NCI-H748 treated with DMSO at 0.1 percent for 48 hours (cell line): ENCODE measurements at places on chromosomes 2 and 18.

DNA sequence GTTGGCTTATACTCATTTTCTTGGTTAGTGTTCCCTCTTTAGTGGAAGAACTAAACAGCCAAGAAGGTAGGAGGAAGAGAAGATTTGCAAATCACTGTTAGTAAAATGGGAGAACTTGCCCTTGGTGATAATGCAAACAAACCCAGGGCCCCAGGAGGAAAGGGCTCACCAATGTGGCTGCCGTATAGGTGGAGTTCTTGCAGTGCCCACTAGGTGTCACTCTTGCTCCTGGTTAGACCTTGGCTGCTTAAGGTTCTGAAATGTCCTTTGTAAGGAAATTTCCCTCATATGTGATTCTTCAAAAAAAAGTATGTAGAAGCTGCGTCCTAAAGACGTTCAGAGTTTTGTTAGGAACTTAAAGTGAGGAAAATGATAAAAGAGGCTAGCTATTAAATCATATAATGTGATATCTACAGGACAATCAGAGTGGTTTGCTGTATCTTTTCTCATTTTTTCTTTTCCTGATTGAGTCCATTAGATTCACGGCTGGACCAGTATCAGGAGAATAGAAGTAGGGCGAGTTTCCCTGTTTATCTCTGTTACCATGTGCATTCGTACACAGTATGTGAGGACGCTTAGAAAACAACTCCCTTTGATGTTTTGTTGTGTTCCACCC, 48.6 kb downstream of the RPIA start:
- DNase-seq = peak; percentile 40

- no peak for DNase-seq
Observed at GRCh38 chr2:71798266-71799012, 345.1 kb downstream of the DYSF start.

DNA sequence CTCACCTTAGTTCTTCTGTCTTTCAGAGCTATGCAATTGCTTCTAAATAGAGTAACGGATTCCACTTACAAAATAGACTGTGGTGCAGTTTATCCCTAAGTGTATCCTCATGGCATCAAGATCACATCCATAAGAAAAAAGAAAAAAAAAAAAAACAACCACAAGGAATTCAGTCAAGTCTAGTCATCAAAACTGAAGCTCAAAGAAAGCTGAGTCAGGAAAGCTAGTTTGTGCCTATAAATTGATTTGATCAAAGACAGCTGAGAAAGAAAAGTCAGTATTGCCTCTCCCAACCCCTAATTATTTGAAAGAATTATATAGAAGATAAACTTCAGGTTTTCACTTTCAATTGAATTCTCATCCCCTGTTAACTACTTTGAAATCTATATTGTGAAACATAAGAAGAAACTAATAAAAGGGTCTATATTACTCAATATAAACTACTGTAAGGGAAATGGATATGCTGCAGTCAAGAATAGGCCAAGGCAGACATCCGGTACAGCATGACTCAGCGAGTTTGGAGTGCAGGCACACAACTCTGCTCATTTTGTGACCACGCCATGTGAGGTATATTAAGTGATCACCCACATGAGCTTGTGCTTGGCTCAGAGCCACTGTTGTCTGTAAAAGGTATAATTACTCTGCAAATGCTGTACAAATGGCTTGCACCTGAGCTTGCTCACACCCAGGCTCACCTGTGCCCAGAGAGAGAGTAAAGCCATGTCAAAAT, 568.1 kb upstream of the CRIM1 start:
- DNase-seq = no peak

- DNase-seq = peak; percentile 47
Observed at GRCh38 chr2:7994397-7994951, 687.4 kb upstream of the ID2 start.

DNA sequence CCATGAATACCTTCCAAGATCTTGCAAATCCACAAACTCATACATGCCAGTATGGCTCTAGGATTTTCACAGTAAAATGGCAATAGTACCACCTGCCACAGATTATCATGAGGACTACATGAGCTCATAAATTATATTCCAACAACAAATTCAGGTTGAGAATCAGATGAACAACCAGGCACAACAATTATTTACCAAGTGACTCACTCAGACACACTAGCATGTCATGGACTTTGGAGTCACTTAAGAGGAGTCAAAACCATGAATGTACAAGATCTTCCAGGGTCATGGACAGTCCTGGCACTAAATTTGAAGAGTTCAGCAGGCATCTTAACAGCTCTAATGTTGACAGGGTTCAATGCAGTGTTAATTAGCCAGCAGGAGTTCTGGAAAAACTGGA, 34.4 kb upstream of the BZW1 start:
- no peak for DNase-seq

DNA sequence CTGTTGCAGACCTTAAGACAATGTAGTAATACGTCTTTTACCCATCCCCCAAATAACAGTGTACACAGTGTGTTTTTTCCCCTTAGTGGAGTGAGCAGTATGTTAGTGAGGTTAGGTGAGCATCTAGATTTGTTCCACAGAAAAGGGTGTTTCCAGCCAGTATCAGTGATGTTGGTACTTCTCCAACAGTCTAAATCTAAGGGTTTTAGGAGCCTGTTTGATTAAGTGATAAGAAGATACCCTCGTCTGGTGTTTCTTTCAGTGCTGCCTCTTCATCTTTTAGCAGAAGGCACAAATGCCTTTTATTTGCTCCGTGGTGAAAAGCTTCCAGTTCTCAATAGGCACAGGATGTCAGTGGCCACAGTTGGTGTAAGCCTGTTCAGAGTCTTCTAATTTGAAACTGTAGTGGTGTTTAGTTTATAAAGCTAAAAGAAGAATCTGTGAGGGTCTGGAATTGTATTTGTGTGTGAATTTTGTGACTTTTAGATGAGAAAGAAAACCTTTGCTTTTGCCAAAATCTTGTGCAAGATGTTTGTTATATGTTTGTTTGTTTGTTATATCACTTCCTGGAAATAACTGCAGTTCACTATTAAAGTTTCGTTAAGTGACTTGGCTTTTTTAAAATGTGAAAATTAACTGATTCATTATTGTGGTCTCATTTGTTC, 71.2 kb downstream of the MAP4K4 start:
- DNase-seq = no peak

DNA sequence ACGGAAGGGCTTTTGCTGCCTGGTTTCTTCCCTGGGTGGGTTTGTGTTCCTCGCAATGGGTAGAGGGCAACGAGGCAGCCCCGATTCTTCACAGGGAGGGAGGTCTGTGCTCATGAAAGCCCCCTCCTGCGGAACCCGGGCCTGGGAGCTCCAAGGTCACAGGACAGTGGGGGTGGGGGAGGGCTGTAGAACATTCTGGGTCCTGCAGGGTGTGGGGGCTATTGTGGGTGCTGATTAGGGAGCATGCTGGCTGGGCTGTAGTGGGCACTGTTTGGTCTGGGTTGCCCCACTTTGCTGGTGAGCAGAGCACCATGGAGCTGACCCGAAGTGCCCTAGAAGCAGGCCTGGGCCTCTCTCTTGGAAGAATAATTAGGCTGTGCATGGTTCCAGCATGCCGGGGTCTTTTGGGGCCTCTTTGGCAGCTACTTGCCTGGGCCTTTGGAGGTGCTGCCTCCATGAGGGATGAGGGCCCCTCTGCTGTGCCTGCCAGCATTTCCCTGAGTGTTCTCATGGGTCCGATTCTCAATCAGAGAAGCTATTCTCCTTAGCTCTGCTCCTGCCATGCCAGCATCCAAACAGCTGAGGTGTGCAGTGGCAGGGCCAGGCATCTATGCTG, 232.2 kb upstream of the HS6ST1 start:
- no peak for DNase-seq

- DNase-seq = no peak
Observed at GRCh38 chr18:9835825-9836224, 49.9 kb upstream of the TXNDC2 start.

- peak; percentile 41 for DNase-seq
Observed at GRCh38 chr2:200703127-200703925, 108.4 kb upstream of the BZW1 start.

DNA sequence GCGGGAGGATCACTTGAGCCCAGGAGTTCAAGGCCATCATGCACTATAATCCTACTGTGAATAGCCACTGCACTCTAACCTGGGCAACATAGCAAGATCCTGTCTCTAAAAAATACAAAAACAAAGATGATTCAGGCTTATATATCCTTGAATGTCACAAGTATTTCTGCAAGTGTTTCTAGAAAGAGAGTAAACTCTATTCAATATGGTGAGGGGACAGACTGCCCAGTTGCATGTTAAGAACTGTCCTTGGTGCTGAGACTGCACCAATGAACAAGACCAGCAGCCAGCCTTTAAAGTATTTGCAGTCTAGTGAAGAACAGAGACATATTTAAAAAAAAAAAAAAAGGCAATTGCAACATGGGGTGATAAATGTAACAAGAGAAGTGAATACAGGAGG, 16.4 kb downstream of the MAP3K19 start:
- DNase-seq = no peak

GRCh38 chr2:127585270-127585807, 49.9 kb downstream of the MYO7B start:
- DNase-seq = no peak

DNA sequence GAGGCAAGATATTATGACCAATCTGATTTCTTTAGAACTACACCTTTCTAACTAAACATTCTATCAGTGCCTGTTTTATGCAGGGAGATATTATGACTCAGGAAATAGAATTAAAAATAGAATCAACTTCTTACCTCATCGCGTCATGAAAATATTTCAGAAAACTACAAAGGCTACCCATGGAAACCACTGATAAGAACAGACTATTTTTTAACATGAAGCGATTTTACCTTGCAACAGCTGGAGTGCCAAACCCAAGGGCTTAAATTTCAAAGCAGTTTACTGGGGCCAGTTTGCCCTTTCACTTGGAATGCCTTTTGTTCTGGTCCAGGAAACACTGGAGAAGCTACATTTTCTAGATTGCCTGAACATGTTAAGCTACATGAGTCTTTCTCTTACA, 304.8 kb upstream of the CCDC68 start:
- no peak for DNase-seq

DNA sequence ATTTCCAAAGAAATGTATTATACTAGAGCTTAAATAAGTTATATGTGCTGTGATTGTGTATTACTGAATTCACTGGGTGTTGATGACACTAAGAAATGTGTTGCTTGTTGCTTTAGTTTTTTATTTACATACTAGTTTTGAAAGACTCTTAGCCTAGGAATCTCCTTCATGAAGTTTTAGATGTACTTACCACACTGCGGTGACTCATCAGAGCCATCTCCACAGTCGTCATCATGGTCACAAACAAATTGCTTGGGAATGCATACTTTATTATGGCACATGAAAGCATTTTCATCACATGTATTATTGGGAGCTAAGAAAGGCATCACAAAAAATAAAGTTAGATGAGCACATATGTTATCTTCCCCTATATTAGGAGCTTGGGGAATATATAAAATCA, 1624.2 kb downstream of the LRP1B start:
- DNase-seq = no peak

- DNase-seq = no peak
Observed at GRCh38 chr2:42504364-42505230, 10.8 kb upstream of the KCNG3 start.

GRCh38 chr2:196101325-196101991, 32.8 kb upstream of the DNAH7 start:
- no peak for DNase-seq

DNA sequence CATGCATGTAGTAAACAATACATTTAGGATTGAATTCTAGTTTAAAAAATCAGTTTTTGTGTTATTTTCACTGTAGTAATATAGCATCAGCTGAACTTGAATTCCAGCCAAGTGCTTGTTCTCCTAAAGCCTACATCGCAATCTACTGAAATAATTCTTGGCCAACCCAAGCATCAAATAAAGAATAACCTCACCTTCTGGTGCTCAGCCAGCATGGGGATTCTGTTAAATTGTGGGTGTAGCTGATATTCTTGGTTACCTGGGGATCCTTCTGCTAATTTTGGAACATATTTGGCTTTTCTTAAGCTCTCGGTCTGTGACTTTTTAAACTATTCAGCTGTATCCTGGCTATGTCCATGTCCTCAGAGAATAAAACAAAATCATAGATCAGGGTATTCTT, 248.8 kb downstream of the NRXN1 start:
- DNase-seq = no peak

DNA sequence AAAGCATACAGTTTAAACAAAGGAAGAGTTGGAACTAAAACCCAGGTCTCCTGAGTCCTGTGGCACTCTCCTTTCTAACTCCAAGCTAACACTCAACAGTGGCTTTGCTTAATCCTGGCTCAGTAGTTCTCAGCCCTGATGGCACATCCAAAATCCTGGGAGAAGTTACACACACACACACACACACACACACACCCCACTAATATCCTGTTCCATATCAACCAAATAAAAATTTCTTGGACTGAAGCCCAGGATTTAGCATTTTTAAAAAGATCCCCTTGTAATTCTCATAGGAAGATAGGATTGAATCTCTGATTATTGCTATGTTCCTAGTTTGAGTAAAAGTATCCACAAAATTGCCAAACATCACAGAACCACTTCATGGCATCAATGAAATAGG, 136.1 kb upstream of the RIOK3 start:
- no peak for DNase-seq

DNA sequence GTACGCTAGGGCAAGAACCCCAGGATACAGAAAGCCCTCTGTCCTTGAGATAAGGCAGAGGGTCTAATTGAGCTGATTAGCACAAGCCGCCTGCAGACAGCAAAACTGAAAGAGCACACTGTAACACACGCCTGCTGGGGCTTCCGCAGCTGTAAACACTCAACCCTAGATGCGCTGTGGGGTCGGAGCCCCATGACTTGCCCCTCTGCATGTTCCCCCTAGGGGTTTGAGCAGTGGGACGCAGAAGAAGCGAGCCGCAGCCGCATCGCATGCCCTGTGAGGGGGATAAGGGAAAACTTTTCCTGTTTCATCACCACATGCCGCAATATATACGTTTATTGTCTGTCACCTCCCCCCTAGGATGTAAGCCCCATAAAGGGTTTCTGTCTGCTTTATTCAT, 384.6 kb downstream of the PLCL1 start:
- DNase-seq = no peak

DNA sequence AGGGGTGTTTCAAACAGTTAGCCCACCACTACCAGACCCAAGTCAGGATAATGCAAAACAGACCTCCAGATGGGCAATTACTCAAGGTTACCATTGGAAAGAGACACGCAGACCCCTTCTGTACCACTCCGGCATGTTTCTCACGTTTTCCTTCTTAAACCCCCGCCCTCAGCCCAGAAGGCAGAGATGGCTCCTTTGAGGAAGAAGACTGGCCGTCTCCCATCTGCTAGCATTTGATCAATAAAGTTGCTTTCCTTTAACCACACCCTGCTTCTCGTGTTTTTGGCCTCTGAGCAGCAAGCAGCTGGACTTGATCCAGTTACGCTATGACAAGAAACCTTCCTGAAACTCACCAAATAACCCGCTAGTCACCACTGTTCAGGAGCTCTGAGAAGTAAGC, 1012.4 kb upstream of the GYPC start:
- DNase-seq = no peak

DNA sequence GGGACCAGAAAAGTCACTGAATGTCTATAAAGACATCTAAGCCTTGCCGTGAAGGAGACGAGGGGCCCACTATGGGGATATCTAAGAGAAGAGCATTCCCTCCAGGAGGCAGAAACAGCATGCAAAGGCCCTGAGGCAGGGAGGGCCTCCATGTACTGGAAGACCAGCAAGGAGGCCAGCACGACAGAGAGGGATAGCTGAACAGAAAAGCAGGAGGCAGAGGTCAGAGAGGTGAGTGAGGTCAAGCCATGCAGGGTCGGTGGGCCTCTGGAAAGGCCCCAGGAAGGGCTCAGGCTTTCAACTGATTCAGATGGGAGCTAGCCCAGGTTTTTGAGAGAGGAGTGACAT, 5.7 kb downstream of the TRABD2A start:
- DNase-seq = no peak
